Activated effector memory CD4-positive, alpha-beta T cell treated with Interleukin-2 at 50 U/mL for 16 hours (primary cell): ENCODE measurements at places on chromosomes 7 and 10.

GRCh38 chr10:29771376-29771775 lies 136.6 kb upstream of the SVIL start:
- DNase-seq, result no peak

- no peak for DNase-seq
Observed at GRCh38 chr7:79137942-79138341, 315.5 kb downstream of the MAGI2 start.

DNA sequence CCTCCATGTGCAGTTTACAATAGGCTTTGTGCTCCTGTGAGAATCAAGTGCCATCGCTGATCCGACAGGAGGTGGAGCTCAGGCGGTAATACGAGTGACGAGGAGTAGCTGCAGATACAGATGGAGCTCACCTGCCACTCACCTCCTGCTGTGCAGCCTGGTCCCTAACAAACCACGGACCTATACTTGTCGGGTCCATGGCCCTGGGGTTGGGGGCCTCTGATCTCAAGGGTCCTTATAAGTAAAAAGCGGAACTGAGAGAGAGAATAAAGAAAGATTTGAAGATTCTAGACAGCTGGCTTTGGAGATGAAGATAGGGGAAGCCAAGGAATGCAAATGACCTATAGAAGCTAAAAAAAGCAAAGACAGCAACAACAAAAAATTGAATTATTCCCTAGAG lies 130.6 kb downstream of the PLXDC2 start:
- DNase-seq, result no peak

DNA sequence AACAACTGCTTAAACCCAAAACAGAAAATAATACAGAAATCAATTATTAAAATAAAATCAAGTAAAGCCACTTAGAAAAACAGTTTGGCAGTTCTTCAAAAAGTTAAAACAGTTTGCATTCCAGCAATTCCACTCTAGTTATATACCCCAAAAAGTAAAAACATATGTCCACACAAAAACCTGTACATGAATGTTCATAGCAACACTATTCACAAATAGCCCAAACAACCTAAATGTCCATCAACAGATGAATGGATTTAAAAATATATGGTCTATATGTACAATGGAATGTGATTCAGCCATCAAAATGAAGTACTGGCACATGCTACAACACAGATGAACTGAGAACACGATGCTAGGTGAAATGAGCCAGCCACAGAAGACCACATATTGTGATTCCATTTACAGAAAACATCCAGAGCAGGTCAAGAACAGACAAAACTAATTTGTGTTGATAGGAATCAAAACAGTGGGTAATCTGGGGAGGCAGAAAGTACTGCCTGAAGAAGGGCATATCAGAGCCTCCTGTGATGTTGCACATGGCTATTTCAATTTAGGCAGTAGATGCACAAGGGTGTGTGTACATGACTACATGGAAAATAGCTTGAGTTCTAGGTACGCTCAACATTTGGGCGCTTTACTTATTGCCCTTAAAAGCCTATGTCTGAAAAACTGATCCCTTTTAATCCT lies 66.3 kb downstream of the CYTH3 start:
- no peak for DNase-seq

DNA sequence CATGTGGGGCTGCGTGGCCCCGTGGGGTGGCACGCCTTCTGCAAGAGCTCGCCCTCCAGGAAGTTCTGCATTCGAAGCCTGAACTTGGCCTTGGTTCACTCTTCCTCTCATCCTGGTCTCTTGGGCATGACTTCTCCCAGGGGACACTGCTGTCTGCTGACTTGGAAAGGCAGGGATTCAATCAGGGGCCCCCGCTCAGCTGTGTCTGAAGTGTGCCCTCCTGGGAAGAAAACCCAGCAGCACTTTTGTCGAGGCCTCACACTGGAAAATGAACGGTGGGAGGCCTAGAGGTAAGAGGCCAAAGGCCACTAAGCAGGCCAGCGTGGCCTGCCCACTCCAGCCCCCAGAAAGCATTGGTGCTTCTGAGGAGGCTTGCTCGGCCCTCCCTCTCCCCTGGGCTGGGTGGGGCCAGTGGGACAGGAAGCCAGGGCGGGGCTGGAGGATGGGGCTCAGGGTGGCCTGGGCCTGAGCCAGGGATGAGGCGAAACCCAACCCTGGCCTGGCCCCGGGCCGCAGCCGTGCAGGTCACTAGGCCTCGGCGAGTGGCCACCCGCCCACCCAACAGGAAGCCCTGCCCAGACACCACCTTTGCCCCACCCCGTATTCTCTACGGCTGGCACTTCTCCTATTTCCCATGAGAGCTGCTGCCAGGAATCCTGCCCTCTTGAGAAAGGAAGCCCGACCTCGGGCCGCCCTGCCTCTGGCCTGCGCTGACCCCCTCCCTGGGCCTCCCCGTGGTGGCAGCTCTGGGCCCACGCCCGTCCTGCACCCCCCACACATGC lies 81.1 kb downstream of the ZMIZ1 start:
- peak; percentile 50 for DNase-seq

DNA sequence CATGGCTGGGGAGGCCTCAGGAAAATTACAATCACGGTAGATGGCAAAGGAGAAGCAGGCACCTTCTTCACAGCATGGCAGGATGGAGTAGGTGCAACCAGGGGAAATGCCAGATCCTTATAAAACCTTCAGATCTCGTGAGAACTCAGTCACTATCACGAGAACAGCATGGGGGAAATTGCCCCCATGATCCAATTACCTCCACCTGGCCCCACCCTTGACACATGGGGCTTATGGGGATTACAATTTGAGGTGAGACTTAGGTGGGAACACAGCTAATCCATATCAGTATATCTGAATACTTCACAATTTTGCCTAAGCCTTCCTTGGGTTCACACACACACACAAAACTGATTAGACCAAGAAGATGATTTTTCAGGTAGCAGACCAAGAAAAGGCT lies 145.1 kb upstream of the COL1A2 start:
- DNase-seq, result no peak

DNA sequence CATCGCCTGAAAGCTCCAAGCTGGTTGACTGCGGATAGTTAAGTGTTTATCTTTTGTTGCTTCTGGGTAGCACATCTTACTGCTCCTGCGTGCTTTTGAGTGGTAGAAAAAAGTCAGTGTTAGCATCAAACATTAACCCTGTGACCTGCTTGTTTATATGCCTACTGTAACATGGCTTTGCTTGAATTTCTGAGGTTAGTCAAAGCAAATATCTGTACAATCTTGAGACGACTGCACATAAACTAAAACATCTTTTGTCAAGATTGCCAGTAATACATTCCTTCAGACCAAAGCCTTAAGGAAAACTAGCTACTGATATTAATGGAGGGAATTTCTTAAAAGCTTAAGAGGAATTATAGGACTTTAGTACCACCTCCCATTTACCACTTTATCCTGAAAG lies 163.7 kb downstream of the BAMBI start:
- DNase-seq, result no peak

GRCh38 chr7:125644109-125644508 lies 714.5 kb upstream of the POT1 start:
- DNase-seq, result no peak

- DNase-seq, result peak; percentile 48
Observed at GRCh38 chr7:150357270-150357669, 11.4 kb upstream of the REPIN1 start.

GRCh38 chr10:14751921-14752320 lies 22.8 kb downstream of the FAM107B start:
- DNase-seq, result no peak

GRCh38 chr7:139798221-139798620 lies 20.4 kb upstream of the HIPK2 start:
- no peak for DNase-seq

DNA sequence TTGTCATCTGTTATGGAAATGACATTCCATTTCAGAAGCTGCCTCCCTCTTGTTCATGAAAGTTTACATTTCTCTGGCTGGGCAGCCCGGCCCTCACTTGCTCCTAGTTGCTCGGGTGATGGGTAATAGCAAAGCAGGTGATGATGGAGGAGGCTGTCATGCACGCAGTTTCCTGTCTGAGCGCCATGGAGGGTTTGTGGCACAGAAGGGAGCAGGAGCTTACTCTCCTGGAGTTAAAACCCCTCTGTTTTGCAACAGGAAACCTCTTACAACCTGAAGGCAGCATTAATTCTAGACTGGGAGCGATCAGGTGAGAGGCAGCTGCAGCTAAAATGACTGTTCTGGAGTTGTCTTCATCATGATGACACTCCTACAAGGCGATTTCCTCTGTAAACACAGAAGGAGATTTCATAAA lies 34.1 kb upstream of the MKI67 start:
- DNase-seq, result no peak

DNA sequence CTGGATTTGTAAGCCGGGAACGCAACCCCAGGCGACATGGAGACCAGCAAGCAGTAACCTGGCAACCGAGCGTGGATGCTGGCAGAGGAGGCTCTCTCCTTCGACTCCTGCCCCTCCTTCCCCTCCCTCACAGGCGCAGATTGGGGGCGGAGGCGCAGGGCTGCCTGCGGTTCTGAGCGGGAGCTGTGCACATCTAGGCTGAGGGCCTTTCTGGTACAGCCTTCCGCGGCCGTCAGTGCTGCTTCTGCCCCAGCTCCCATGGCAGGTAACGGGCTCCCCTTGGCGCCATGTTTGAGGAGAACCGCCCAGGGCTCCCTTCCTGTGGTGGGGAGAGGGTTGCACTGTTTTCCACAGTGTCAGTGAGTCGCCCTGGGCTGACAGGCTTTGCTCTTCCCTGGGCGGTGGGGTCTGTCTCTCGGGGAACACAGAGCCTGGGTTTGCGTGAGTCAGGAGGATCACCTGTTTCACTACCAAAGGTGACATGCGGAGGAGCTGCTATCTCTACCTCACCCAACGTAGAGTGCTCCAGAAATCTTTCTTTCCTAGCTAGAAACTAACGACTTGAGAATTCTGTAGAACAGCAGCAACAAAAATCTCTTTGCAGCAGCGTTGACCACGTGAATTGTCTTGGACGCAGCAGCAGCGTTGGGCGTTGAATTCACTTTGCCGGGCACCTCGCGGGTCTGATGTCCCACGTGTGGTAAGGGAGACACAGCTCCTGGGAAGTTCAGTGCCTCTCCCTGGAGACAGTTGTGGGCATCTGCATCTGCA lies 154.8 kb upstream of the COBL start:
- DNase-seq, result no peak

DNA sequence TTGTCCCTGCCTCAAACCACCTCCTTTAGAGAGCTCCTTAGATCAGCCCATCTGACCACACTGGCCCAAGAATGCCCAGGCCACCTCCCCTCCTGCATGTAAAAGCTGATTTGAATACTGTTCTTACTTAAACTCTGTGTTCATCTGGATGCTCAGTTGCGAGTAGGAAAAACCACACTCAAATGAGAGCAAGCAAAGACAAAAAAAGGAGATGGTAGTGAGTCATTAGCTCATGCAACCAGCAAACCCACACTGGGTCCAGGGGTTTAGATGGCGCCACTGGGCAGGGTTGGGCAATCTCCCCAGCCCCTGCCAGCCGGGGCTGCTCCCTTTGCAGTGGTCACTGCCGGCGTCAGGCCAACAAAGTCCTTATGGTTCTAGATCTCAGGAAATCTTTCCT lies 32.7 kb downstream of the TSPAN15 start:
- DNase-seq, result no peak

- no peak for DNase-seq
Observed at GRCh38 chr10:31739711-31740110, 188.9 kb downstream of the ARHGAP12 start.

- DNase-seq, result no peak
Observed at GRCh38 chr10:60338786-60339185, 50.9 kb downstream of the ANK3 start.

- no peak for DNase-seq
Observed at GRCh38 chr7:135162382-135163001, 8.0 kb downstream of the CYREN start.

DNA sequence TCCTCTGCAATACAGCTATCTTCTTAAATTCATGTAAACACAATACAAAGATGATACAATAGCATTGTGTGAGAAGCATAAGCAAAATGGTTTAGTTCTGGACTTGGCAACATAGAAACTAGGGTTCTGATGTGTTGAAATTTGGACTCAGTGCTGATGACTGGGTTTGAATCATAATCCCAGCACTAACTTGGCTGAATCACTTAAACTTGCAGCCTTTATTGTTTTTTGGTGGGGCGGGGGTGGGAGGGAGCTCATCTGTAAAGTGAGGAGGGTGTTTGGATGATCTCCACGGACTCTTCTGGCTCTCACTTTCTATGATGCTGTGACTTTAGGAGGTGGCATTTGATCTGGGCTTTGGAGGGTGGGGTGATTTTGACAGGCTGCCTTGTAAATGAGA lies 158.2 kb downstream of the WNT2 start:
- DNase-seq, result no peak

DNA sequence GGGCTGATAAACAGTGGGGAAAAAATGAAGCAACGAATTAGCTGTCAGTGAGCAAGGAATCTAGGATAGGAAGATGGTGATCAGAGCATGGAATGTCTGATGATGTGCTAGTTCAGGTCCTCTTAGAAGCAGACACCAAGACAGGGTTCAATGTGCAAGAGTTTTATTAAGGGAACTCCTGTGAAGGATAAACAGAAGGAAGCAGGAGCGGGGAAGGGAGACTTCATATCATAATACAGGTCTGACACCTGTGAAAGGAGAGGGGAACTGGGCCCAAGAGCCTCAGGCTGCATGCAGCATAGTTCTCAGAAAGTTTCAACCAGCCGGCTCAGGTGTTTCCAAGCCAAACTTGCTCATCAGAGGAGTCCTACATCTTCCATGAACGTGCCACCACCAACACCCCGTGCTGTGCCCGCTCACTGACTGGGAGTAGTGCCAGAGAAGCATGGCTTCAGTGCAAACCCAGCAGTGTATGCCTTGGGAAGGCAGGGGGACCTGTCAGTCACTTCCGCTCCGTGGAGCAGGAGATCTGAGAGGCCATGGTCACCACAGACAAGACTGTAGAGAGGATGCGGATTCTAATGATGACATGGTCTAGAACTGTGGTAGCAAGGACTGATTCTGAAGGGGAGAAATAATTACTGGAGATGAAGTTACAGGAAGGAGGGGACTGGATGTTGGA lies 45.8 kb downstream of the ZNF800 start:
- DNase-seq, result no peak

- DNase-seq, result no peak
Observed at GRCh38 chr7:55013851-55014250, 5.0 kb upstream of the EGFR start.

GRCh38 chr7:93014410-93014809 lies 103.4 kb downstream of the SAMD9 start:
- no peak for DNase-seq

GRCh38 chr7:86951895-86952294 lies 107.6 kb downstream of the ELAPOR2 start:
- no peak for DNase-seq

DNA sequence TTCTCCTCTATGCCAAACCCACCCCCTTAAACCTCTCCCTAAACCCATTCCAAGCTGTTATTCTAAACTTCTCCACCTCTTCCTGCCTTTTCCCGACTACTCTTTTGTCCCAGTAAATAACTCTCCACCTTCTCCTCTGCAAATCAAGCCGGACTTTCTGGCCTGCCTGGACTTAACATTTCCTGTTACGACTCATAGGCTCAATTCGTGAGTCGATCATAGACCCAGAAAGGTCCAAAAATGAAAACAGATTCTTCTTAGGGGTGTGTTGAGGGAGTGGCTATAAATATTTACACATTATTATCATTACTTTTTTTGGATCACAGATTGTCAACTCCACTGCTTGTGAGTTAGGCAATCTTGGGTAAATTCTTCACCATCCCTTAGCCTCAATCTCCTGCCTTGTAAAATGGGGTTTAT lies 59.0 kb upstream of the HABP2 start:
- no peak for DNase-seq
